ENCODE measurements at places on chromosomes 3 and 15.

GRCh38 chr15:70558406-70559264, 204.7 kb downstream of the UACA start:
- DNase-seq: no peak

DNA sequence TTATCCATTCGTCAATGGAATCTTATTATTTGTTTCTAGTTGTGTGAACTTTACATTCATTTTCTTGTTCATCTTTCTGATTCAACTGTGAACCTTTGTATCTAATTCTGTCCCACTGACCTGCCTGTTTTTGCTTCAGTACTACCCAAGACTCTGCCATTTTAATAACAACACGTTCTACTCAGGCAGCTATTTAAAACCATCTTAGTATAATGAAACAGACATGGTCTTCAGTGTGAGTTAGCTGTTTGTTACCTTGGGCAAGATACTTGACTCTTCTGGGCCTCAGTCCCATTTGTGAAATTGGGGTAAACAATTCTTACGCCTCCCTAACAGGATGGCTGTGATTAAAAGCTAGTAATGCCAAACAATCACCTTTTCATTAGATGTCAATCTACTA, 1.6 kb downstream of the BTBD1 start:
- no peak for DNase-seq

DNA sequence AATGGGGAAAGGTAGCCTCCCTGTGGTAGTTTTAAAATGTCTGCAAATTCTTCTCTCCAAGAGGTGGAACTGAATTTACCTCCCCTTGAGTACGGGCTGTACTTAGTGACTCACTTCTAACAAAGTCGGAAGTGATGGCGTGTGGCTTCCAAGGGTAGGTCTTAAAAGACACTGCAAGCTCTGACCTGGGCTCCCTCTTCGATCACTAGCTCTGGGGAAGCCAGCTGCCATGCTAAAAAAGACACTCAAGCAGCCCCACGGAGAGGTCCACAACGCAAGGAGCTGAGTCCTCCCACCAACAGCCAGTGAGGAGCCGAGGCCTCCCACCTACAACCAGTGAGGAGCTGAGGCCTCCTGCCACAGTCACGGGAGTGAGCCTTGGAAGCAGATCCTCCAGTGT, 122.0 kb upstream of the HACD2 start:
- no peak for DNase-seq

GRCh38 chr15:89112341-89112971, 24.2 kb downstream of the ABHD2 start:
- no peak for DNase-seq

- no peak for DNase-seq
These were observed 96.1 kb downstream of the FOXP1 start for GRCh38 chr3:71487418-71487817.

GRCh38 chr15:99507016-99507503, 58.7 kb upstream of the MEF2A start:
- no peak for DNase-seq

- no peak for DNase-seq
These were observed 55.2 kb downstream of the PLD1 start for GRCh38 chr3:171755015-171755589.

- DNase-seq: no peak
These were observed 165.7 kb upstream of the TSC22D2 start for GRCh38 chr3:150242220-150242936.

- no peak for DNase-seq
These were observed 213.4 kb upstream of the SEMA6D start for GRCh38 chr15:47503876-47504275.

Data from head of caudate nucleus (tissue), 42 donors.